ENCODE measurements at places on chromosomes 7 and 10.

DNA sequence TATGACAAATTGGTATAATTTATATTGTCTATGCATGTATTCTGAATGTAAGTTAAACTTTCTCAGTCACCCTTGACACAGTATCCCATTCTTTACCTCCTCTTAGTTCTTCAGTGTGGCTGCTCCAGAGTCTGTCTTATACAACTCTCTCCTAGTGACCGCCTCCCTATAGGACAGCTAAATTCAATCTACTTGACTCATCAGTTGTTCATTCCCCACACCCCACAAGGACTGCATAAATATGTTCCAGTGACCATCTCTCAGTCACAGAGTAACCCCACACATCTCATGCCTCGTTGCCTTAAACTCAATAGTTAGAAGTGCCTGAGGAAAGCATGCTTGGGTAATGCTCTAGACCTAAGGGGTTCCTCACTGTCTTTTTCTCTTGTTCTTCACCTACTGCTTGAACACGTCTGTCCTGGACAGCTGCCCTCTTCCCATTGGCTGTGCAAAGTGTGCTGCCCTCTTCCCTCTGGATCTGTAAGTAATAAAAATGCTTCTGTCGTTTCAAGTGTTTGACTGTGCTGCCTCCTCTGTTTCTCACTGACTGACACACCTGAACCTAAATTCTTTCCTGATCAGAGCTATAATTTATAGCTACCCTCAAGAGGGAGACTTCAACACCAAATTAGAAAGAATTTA is 494.6 kb upstream of the GRM3 start:
- DNase-seq, result no peak

- no peak for DNase-seq
Observed at GRCh38 chr10:99339077-99339476, 9.9 kb downstream of the CNNM1 start.

GRCh38 chr7:143385891-143386781 is 5.0 kb downstream of the ZYX start:
- no peak for DNase-seq

DNA sequence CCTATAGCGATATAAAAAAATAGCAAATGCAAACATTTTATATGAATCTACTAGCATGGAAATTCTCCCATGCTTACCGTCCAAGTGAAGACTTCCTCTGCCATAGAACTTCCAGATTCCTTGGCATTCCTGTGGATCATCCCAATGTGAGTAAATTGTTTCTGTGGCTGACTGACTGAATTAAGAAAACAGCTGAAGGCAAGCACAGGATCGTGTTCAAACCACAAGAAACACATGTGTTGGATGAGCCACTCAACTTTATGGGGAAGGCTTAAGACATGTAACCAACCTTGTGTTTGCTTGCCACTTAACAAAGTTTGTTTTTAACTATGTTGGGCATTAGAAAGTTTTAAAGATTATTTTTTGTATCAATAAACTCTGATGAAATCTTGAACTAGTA is 2.6 kb upstream of the MYPN start:
- no peak for DNase-seq

DNA sequence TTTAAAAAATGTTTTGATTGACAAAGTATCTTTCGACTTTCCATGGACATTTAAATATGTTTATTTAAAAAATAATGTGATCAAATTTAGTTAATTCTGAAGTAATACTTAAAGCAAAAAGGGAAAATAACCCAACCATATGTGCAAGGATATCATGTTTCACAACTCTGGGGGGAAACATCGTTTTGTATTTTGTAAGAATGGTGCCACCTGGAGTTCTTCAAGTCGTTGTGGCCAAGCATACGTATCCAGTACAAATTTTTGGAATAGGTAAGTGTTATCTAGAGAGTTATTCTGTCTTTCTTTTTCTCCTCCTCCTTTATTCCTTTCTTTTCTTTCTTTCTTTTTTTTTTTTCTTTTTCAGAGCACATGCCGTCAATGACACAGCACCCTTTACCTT is 176.2 kb upstream of the CSTF2T start:
- no peak for DNase-seq

DNA sequence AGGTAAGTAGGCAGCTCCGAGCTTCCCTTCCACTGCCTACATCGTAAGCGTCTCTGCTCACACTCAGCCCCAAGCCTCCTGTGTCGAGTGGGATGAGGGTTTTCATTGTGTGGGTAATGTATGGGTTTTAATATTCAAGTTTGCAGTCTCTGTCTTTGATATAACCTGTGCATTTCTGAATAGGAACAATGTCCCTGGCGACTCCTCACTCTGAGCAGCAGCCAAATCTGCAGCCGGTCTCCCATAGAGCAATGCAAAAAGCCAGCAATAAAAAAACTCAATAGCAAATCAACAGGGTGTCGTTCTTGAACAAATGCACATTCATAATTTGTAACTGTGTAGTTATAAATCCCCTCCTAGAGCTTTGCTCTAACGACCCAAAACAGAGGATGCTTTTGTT is 33.4 kb downstream of the PPP1R17 start:
- no peak for DNase-seq

DNA sequence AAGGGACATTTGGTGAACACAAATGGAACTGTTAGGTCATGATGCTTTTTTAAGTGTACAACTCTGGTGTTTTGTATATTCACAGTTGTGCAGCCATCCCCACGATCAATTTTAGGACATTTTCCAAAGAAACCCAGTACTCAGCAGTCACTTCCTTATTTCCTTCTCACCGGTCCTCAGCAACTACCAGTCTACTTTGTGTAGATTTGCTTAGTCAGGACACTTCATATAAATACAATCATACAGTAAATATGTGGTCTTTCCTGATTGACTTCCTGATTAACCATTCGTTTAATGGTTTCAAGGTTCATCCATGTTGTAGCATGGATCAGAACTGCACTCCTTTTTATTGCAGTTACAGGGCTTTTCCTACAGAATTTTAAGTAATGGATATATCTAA is 14.4 kb downstream of the SGPL1 start:
- no peak for DNase-seq

- DNase-seq, result no peak
Observed at GRCh38 chr7:38796626-38797501, 112.1 kb downstream of the VPS41 start.

DNA sequence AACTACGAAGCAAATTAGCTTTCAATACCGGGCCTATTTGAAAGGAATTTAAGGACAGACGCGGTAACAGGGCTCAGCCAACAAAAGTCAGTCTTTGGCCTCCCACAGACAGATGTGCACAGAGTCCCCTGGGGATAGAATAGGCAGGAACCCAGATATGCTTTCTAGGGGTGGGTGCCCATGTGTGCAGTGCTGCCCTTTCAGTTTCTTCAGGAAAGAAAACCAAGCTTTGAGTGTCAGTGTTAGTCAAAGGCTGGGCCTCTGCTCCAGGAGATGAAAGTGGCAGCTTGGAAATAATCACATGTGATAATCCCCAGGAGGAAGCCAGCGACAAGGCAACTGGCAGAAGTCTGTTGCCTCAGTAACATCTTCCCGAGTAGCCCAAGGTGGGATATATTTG is 43.8 kb upstream of the CSTF2T start:
- DNase-seq, result no peak

- DNase-seq, result no peak
Observed at GRCh38 chr10:62819141-62819920, 3.2 kb upstream of the EGR2 start.

DNA sequence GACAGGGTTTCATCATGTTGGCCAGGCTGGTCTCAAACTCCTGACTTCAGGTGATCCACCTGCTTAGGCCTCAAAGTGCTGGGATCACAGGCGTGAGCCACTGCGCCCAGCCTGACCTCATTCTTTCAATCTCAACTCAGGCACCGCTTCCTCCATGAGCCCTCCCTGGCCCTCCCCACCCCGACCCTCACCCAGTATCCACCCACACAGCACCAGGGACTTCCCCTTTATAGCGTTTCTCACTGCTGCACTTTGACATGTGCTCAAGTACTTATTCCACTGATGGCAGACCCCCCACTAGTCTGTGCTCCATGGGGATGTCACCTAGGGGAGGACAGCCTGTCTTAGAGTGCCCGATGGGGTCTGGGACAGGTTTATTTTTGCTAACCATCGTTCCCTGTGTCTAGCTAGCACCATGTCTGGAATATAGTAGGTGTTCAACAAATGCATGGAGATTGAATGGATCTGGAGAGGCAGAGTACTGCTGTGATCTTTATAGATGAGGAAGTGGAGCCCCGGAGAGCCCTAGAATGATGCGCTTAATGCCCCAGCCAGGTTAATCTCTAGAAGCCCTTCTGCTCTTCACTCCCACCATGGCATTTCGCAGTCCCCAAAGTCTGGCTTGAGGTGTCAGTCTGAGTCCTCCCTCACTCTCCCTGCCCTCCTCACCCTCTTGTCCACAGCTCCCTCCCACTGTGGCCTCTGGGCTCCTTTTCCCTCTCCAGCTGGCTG is 258.8 kb downstream of the RPS24 start:
- DNase-seq, result no peak

DNA sequence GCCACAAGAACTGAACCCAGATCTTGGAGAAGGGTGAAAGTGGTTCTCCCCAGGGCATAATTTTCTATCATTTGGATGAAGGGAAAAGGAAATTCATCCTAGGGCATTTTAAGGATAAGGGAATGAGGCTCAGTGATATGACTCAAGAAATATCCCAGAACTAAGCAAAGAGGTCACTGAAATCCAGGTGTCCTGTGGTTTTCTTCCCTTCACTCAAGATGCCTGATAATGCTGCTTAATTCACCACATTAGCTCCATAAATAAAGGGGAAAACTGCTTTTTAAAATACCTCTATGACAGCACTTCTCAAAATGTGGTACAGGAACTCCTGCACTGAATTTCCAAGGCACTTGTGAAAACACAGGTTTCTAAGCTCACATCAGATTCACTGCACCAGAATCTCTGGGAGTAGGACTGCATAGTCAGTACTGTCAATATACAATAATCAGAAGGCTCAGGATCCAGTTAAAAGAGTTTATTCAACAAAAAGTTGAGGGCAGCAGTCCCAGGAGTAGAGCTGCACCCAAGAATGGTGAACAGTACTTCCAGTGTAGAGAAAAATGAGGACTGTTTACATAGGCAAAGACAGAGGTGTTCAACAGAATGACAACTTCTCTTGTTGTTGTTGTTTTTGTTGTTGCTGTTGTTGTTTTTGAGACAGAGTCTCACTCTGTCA is 2.9 kb downstream of the IFIT3 start:
- DNase-seq, result no peak

Measured in activated CD8-positive, alpha-beta memory T cell treated with anti-CD3 and anti-CD28 coated beads for 4 hours (primary cell).